ENCODE measurements at places on chromosomes 5 and 9.

- no peak for DNase-seq
Measured at GRCh38 chr5:140145818-140146522, 20.2 kb downstream of the IGIP start.

GRCh38 chr5:56861893-56862485 lies 46.6 kb downstream of the MAP3K1 start:
- DNase-seq, result no peak

DNA sequence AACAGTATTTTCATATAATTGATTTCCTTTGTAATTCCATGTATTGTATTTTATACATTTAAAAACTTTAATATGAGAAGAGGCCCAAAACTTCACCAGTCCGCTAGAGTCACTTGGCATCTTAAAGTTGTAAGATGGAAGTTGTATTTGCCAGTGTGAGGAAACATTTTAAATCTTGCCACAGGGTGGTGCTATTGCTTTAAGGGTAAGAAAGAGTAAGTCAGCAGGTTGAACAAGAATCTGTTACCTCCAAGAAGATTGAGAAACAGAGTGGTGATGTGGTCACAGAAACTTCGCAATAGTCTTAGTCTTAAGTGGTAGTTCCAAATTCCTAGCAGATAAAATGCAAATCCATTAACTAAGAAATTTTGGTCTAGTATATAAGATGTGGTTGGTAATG lies 39.8 kb upstream of the RANBP6 start:
- DNase-seq, result peak; percentile 22

GRCh38 chr9:27437652-27438373 lies 86.3 kb upstream of the IFNK start:
- DNase-seq, result no peak

DNA sequence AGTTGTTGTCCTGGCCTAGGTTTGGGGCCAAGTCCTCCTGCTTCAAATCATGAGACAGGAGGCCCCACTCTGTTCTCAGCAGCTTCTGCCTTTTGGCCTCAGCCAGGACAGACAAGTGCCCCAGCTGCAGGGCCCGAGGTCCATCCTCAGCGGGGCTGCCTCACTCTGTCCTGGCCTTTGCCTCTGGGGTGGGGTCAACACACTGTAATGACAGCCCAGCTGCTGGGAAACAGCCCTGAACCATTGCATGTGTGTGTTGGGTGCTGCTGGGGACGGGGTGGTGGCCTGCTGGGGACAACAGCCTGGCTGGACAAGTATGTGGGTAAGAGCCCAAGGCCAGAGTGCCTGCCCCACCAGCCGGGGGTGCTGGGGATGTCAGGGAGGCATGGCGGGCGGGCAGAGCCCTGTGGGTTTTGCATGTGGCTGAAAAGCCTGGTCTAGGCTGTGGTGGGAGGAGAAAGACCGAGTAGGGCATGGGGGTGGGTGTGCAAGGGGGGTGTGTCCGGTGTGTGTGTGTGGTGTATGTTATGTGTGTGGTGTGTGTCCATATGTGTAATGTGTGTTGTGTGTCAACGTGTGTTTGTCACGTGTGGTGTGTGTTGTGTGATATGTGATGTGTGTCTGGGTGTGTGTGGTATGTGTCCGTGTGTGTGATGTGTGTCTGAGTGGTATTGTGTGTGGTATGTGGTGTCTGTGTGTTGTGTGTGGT lies 71.7 kb downstream of the KCNT1 start:
- DNase-seq, result no peak

DNA sequence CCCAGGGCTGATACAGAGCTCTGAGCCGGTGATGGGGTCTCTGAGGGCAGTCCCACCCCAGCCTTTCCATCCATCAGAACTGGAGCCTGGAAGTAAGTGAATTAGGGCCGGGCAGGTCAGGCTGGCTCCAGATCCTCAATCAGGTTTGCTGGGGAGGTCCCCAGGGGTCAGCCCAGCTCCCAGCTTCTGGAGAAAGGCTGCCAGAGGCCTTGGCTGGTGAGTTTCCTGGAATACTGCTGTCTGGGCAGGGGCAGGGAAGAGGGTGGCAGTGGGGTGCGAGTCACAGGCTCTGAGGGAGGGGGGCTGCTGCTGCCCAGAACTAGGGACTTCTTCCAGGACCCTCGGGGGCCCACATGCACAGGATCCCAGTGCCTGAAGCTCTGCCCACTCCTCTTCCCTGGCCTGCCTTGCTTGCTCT lies 200.6 kb upstream of the MVB12B start:
- no peak for DNase-seq

DNA sequence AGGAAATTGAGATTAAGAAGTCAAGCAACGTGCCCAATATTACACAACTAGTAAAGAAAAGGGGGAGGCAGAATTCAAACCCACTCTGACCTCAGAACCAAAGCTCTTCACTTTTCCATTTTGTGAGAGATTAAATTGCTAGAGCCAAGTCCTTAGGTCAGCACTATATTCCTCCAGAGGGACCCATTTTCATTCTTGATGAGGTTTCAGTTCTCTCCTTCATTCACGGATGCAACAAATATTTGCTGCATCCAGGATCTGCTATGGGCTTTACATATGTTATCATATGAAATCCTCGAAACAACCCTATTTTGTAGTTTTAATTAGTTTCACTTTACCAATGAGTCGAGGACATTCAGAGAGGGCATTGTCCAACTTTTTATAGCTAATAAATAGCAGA lies 239.2 kb downstream of the EFNA5 start:
- DNase-seq, result no peak

DNA sequence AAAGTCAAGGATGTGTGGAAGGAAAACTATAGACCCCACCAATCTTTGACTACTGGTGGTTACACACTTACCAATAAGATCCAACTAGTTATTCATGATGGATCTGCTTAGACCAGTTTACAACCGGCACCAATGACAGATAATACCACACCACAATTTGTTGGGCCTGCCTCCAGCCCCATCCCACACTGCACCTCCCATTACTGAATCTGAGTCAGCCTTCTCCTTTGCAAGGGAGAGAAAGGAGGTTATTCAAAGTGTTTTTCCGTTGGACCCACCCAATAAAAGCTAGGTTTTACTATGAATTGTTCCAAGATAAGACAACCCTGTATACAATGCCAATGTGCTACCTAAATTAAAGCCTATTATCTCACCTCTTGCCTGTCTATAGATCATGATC lies 453.5 kb downstream of the MTRR start:
- no peak for DNase-seq

DNA sequence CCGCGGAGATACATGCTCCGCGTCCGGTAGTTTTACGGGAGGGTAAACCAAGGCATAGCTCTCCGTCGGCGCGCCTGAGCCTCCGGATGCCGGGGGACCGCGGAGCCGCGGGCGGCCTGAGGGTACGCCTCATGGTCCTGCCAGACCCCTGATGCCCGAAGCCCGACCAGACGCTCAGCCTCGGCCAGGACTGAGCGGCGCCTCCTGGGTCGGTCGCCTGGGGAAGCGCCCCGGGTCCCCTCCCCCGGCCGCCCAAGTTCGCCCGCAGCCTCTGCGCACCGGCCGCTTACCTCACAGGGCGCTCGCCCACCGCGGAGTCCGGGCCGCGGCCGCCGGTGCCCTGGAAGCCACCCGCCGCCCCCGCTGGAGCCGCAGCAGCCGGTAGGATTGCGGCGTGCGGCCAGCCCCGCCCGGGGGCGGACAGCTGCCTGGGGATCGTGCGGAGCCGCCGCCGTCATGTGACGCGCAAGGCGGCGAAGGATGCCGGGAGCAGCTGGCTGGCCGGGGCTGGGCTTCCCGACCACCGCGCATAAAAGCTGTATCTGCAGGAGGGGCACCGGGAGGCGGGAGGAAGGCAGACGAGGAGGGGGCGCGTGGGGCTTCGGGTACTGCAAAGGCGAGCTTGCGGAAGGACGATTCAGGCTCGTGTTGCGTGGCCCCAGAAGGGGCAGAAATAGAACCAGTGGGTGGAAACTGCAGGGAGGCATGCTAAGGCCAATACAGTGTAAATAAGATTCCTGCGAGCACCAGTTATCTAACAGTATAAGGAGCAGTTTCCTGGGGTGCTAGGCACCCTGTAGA lies at the start of gene FBXO10:
Gene FBXO10, minus strand, starts transcription at position 460 of the 801 bp plus-strand sequence. CDS start 34,612 bp downstream, outside the sequence.
- peak; percentile 47 for DNase-seq

DNA sequence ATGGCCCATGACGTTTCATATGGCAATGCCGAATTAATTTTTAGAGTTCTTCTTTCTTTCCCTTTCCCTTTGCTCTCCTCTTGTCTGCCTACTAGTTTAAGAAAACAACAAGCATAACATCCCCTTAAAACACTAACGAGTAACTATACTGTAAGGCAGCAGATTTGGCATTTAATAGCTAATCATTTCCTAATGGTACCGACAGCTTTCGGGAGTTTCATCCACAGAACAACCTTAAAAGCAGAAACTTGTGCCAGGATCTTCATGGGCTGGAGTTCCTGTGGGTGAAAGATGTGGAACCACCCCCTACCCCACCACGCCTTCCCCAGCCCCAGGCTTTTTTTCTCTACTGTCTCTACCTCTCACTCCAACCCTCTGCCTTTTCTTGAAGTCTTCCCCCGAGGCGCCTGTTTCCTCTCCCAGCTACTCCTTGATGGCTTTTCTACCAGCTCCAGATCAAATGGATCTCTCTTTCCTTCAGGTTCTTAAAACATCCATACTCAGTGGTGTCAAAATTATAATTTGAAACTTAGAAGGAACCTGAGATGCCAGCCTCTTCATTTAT lies 319.5 kb downstream of the PIK3R1 start:
- no peak for DNase-seq
